ENCODE measurements at places on chromosomes 3 and 15.

DNA sequence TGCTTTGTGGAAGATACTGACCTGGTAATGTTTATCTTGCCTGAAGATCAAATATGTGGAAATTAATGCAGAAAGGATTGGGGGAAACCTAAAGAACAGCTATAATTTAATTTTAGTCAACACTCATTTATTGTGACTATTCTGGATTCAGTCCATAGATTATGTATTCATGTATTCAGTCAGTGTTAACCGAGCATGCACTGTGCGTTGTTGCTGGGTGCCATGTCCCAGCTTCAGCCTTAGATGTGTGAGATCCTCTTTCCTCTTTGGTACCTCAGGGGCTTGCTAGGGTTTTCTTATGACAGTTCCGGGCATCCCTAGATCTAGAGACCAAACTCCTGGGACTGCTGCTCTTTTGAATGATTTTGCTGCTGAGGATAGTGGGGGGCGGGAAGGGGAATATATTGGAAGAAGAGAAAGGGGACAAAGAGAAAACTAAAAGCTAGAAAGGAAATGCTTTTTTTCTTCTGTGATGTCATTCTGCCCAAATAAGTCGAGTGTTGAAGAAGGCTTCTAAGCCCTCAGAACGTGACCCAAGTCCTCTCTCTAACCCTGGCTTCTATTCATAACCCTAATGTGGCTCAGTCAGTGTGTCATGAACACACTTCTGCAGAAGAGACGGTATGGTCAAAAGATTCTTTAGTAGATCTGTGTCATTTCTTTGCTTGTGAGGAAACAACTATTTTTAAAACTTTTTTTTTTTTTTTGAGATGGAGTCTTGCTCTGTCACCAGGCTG lies 33.5 kb downstream of the STARD9 start:
- no peak for DNase-seq

DNA sequence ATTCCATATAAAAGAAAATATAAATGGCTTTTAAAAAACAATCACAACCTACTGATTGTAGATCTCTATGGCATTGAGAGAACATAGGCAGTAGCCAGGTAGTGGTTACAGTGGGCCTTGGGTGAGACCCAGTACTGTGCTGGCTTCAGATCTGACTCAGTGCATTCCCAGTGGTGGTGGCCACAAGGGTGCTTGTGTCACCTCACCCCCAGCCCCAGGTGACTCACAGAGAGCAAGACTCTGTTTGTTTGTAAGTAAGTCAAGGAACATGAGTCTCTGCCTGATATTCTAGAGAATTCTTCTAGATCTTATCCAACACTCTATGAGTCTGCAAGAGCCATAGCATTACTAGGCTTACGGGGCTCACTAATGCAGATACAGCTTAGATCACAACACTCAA lies 118.8 kb upstream of the AZI2 start:
- DNase-seq = no peak

- DNase-seq = no peak
Measured at GRCh38 chr3:147890114-147890513, 480.9 kb downstream of the ZIC1 start.

GRCh38 chr3:109313061-109313460 lies 3.3 kb downstream of the DPPA2 start:
- no peak for DNase-seq

GRCh38 chr3:99978221-99978620 lies 136.1 kb downstream of the FILIP1L start:
- no peak for DNase-seq

DNA sequence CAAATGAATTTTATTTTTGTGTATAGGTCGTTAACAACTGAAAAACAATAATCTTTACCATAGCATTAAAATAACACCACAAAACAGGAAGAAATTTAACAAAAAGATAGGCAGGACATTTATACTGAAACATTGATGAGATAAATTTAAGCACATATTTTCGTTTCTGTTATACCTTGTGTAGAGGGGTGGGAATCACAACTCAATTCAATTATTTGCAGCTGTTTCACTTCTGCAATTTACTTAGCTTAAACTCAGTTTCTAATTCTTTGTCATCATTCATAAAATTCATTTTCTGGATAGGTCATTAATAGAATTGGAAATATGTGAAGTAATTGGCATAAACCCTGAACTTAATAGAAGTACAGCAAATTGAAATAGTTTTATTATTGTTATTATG lies 42.3 kb downstream of the TP63 start:
- DNase-seq = no peak

GRCh38 chr3:4495294-4496086 lies 2.3 kb downstream of the ITPR1 start:
- no peak for DNase-seq

GRCh38 chr15:60740787-60741354 lies 261.9 kb upstream of the ICE2 start:
- DNase-seq = no peak

DNA sequence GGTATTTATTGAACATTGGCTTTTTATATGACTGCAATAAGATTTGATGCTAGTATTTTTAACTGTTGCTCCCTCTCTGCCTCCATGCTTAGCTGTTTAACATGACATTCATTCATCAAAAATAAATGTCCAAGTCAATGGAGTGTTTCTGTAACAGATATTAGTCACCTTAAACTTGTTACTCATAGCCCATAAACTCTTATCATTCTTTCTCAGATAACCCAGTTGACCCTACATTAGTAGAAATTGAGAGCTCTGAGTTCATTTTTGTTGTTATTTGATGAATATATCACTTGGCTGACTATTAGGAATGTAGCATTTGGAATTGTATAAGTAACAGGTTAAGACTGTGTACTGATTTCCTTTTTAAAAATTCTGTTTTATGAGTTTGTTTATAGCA lies 201.1 kb downstream of the UBE2E2 start:
- no peak for DNase-seq

DNA sequence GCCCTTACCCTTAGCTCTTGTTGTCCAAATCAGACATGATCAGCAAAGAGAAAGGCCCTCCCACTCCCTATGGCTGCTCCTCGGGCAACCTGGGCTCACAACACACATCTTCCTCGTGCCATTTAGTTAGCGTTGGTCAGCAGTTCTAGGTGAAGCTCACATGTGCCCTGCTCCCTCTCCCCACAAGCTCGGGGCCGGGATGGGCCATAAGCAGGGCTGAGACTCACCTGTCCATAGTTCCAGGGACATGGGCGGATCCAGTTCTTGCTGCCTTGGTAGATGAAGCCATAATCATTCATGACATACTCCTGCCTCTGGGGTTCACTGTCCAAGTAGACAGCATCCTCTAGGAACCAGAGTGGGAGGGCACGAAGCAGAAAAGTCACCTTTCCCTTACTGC lies 10.4 kb downstream of the TGM5 start:
- no peak for DNase-seq

- DNase-seq = no peak
Measured at GRCh38 chr3:185381320-185382058, 18.6 kb downstream of the MAP3K13 start.
